Hindlimb muscle (tissue), 1 donor: ENCODE measurements at places on chromosomes 16 and 17.

DNA sequence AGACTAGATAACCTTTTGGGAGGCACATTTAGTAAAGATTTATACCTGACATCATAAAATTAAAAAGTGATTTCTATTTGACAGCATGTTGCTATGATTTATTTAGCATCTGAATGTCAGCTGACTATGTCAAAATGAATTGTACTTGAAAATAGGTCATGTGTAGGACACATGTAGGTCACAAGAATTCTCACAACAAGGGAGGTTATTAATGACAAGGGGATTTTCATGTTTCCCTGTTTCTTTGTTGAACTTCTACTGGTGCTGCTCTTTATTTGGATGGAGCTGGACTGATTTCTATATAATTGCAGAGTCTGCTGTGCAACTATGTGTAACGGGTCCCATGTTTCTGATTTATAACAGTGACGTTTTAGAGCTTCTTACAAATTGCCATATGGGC, 144.4 kb downstream of the CNTNAP4 start:
- no peak for DNase-seq

DNA sequence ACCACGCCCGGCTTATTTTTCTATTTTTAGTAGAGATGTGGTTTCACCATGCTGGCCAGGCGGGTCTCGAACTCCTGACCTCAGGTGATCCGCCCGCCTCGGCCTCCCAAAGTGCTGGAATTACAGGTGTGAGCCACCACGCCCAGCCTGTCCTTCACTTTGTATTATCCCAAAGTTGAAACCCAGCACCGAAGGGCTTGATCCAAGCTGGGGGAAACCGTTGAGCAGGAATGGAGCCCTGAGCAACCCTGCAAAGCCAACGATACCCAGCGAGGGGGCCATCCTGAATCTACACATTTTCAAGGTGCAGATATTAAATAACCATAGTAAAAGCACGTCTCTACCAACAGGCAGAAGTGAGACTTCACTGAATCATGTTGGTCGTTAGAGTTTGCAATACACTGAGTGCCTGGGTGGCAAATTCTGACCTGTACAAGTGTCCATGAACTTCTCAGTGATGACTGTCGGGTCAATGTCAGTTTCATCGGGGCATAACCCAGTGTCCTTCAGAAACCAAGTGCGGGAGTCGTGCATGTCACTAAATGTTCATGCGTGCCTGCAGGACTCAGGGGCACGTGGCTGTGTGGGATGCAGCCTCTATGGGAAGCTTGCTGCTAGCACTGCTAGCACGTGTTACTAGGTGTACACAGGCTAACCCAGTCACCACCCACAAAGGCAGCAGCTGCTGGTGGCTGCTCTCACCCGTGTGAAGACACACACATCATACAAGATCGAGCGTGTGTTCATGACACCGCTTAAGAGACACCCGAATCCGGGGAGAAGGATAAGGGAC, 10.5 kb upstream of the RBFOX3 start:
- DNase-seq, result no peak

DNA sequence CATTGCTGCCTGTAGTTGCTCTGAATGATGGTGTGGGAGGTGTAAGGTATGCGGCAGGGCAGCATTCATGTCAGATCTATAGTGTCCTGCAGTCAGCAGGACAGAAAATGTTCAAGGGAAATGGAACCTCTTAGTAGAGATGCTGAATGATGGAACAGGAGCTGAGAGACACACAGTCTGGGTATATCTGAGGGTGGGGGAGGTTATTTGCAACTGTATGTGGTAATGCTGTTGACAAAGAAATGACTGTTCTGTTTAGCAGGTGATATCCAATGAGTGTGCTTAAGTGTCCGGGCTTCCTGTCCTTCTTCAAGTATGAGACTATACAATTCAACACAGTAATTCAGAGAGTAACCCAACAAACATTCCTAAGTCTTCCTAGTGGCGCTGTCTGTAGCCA, 46.6 kb downstream of the STH start:
- no peak for DNase-seq

GRCh38 chr17:43713494-43714162, 45.0 kb downstream of the SOST start:
- DNase-seq, result peak; percentile 39

DNA sequence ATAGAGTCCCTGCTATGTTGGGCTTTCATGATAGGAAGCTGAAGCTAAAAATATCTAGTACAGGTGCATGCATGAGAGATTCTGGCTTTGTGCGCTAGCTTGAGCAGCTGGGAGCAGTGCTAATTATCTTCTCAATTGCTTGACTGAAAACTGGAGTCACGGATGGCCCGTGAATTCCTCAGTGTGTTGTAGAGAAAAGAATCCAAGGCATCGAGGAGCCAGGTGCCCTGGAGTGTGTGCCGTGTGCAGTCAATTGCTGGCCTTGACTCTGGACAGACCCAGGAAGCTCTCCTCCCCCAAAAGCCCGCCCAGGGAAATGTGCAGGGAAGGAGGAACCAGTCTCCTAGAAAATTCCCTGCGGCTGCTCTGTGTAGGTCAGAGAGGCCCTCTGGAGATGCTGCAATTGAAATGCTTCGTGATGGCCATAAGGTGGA, 14.2 kb downstream of the LGALS3BP start:
- no peak for DNase-seq

DNA sequence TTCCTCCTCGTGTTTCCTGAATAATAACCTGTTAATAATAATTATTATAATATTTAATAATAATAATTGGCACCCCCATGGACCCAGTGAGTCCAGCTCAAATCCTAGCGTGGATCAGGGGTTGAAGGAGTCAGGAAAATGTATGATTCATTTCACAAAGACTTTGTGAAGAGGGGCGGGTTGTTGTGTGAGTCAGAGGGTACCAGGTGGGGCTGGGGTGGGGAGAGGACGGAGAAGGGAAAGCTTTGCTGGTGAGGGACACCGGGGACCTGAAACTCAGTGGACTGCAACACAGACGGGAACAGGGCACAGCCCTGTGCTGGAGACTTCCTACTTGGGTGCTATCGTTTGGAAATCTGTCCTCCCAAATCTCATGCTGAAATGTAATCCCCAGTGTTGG, 3.1 kb upstream of the ADORA2B start:
- DNase-seq, result no peak

- no peak for DNase-seq
These were observed 49.8 kb downstream of the MEAK7 start for GRCh38 chr16:84454611-84455010.

- no peak for DNase-seq
These were observed 30.5 kb downstream of the NSMCE1 start for GRCh38 chr16:27238016-27238587.

DNA sequence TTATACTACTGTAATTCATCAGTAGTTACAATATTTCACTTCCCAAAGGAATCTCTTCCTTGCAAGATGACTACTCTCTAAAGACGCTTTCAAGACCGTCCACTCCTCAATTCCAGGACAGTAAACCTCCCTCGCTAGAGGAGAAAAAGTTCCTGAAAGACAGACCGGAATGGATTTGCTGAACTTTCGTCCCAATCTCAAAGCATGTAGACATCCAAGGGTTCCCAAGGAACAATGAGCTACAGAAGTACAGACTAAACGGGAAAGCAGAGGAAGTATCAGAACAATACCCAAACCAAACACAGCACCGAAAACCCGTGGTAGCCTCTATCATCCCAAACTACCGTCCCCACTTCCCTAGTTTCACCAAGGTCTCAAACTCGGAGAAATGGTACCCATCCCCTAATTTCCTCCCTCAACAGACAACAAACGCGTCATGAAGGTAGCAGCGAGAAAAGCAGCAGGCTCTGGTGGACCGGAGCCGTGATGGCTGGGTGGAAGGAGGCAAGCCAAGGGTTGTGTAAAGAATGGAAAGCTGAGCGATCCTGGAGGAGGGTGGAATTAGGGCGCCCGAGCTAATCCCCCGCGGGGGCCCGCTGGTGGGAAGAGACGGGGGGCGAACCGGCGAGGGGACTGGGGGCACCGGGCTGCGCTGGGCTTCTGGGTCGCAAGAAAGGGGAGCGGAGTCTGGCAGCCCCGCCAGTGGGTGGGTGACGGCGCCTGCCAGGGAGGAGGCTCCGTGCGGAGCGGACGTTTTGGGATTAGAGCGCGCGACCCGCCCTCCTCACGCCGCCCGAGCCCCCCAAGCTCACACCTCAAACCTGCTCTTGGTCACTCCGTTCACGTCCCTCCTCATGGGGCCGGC, 647 bp downstream of the FBXL20 start:
- DNase-seq, result no peak

DNA sequence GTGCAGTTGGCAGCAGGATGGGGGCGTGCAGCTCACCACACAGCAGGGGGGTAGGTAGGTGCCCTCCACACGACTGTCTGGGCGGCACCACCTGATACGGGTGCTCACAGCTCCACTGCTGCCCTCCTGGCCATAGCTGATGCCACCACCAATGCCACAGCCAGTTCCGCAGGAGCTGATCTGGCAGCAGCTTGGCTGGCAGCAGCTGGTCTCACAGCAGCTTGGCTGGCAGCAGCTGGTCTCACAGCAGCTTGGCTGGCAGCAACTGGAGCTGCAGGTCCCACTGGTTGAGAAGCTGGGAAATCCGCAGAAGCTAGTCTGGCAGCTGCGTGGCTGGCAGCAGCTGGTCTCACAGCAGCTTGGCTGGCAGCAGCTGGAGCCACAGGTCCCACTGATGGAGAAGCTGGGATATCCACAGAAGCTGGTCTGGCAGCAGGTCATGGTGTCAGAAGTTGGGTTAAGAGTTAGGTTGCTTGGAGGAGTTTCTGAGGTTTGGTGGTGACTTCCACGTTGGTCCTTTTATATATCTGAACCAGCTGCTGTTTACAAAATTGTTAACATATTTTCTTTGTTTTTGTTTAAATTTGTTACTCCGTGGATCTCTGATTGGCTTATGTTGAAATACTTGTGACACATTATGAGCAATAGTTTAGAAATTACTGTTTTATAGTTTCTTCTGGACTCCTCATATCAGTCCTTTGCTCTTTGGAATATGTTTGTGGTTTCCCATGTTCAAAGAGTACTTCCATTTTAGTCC, at the start of gene KRTAP1-5:
Gene KRTAP1-5, minus strand, starts transcription at position 494 of the 757 bp plus-strand sequence. Its CDS starts 53 bp downstream, at position 441.
- no peak for DNase-seq

DNA sequence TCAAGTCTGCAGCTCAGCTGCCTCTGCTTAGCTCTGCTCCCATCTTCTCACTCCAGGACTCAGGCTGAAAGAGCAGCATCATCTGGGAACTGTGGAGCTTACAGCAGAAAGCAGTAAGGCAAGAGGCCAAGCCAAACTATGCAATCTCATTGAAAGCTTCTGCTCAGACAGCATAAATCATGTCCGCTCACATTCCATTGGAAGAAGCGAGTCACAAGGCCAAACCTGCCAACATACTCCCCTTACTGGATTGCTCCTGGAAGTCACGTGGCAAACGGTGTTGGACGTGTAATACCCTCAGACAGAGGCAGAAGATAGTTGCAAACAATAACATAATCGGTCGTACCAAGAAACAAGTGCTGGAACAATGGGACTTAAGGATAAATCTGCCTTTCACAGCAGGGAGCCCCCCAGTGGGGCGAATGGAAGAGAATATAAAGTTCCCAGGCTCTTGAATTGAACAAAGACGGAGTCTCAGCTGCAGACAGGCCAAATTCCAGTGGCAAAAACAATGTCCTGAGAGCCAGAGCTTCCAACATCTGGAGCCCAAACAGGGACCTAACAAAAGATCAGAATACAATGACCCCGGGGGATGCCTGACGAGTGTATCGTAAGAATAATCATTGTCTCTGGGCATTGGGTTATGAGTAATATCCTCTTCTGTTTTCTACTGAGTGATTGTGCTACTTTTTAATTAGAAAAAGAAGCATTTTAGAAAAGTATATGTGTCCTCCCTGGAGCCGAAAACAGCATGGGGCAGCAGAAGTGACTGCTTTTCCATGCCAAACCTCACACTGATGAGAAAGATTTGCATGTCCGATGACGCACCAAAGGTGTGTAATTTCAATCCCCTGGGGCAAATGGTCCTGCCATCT, 68.4 kb downstream of the CMC2 start:
- DNase-seq, result peak; percentile 83

- DNase-seq, result no peak
These were observed 102.7 kb downstream of the UTP18 start for GRCh38 chr17:51362811-51363585.

GRCh38 chr16:30896261-30896888, at the start of gene CTF1:
CTF1 (plus strand) TSS chr16:30896614; CDS start chr16:30896644, 30 bp downstream.
- peak; percentile 89 for DNase-seq

GRCh38 chr17:47966079-47966519, 4.8 kb upstream of the CDK5RAP3 start:
- no peak for DNase-seq

GRCh38 chr17:850851-851763, 69.0 kb downstream of the MRM3 start:
- DNase-seq, result peak; percentile 68

- DNase-seq, result peak; percentile 69
These were observed 147.4 kb upstream of the TBX2 start for GRCh38 chr17:61251939-61252865.

DNA sequence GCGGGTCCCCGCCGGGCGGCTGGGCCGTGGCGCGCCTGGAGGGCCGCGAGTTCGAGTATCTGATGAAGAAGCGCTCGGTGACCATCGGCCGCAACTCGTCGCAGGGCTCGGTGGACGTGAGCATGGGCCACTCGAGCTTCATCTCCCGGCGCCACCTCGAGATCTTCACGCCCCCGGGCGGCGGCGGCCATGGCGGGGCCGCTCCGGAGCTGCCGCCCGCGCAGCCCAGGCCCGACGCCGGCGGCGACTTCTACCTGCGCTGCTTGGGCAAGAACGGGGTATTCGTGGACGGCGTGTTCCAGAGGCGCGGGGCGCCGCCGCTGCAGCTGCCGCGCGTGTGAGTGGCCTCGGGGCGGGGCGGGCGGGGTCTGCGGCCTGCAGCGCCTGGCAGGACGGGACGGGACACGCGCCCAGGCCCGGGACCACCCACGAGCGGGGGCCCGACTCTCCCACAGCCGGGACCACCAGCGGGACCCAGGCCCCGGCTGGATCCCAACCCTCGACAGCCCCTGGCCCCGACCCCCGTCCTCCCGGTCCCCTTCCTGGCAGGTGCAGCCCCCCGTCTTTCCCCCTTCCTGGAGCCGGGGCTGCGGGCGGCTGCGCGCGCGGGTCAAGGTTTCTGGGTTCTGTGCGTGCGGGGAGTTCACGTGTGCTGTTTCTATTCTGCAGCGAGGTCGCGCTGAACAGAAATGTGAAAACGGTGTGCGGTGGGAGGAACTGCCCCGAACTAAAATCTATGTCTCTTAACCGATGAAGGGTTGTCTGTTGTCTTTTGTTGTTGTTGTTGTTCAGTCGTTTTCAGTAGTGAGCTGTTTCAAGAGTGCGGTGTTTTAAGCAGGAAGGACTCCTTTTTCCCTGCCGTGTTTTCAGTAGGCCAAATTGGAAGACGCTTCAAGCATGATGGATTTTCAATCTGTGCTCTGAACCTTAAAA, 705 bp downstream of the FOXK2 start:
- DNase-seq, result no peak

- no peak for DNase-seq
These were observed 14.1 kb upstream of the NTN1 start for GRCh38 chr17:9007052-9007714.

DNA sequence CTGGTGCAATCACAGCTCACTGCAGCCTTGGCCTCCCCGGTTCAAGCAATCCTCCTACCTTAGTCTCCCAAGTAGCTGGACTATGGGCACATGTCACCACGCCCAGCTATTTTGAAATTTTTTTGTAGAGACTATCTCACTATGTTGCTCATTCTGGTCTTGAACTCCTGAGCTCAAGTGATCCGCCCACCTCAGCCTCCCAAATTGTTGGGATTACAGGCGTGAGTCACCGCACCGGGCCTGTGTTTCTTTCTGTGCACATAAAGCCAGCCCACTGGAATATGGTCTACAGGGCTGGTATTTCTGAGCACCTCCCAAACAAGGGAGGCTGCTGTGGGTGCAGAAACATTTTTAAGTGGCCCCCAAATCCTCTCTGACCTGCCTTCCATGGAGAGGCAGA, 8.4 kb downstream of the TMEM95 start:
- DNase-seq, result no peak

GRCh38 chr16:49618955-49619354, 237.0 kb downstream of the ZNF423 start:
- DNase-seq, result no peak
